ENCODE measurements at places on chromosomes 11 and 22.

DNA sequence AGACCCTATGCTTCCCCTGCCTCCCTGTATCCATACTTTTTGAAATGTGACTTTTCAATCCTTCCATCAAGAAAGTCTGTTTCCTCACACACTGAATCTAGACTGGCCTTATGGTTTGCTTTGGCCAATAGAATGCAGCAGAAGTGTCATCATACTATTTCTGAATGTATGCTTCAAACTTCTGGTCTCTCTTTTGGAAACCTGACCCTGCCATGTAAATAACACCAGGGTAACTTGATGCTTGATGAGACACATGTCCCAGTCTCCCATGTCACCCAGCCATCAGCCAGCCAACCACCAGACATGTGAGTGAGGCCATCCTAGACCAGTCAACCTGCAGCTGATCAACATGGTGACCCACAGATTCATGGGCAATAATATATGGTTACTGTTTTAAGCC, 29.7 kb upstream of the CAVIN3 start:
- DNase-seq, result no peak

DNA sequence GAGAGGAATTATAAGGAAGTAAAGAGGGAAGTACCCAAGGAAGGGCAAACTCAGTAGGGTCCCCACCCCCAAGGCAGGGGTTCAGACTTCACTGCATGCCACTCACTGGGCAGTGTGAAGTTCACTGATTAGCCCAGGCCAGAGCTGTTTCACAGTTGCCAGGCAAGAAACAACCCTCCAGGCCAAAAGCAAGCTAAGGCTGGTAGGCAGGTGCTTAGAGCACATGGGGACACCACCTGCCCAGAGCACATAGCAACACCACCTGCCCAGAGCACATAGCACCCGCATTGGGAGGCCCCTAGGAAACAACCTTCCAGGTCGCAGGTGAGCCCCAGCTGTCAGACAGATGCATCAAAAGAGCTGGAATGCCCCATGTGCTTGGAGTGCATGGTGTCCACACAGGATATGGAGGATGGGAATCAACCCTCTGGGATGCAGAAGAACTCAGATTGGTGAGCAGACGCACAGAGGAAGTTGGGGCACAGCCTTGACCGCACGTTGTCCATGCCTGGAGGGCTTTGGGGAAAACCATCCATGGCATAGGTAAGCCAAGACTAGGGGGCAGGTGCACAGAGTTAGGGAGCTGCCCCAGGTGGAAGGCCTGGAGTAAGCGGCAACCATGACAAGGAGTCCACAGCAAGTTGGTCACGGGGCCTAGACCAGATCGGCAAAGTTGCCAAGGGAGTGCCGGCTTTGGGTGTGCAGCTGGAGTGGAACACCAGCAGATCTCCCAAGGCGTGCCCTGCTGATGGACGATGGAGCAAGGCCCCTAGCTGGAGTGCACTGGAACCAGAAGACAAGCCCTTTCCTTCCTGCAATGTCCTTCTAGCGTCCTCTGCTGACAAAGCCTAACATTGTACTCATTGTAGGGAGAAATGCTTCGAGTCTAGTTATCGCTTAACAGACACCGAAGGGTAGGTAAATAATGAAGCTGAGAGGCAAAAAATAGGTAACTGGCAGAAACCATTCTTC, 7.8 kb upstream of the TMEM216 start:
- DNase-seq, result peak; percentile 30

DNA sequence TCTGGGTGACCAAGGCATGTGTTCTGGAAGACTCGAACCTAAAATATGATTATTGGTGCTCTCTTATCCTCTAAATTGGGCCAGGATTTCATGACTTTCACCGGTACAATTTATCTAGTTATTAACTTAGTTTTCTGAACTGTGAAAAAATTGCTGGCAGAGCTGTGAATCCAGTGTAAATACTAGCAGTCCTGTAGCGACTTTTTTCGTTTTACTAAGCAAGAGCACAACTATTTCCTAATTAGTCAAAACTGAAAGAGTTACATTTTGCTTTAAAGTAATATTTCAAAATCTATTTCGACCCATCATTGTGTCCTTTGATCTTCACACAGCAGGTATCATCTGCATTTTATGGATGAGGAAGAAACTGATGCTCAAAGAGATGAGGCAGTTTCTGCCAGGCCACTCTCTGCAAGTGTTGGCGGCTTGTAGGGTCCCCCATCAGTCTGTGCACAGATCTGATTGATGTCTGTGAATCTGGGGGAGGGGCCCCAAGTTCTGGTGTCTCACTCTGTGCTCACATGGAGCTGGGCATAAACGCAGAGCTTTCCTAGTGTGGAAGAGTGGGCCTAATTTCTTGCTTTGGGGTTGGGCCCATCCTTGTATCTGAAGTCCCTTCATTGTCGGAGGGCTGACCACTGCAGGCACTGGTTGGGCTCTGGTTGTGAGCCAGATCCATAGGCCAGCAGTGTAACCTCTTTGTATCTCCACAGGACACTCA, 1.4 kb upstream of the TRMT2A start:
- DNase-seq, result no peak

DNA sequence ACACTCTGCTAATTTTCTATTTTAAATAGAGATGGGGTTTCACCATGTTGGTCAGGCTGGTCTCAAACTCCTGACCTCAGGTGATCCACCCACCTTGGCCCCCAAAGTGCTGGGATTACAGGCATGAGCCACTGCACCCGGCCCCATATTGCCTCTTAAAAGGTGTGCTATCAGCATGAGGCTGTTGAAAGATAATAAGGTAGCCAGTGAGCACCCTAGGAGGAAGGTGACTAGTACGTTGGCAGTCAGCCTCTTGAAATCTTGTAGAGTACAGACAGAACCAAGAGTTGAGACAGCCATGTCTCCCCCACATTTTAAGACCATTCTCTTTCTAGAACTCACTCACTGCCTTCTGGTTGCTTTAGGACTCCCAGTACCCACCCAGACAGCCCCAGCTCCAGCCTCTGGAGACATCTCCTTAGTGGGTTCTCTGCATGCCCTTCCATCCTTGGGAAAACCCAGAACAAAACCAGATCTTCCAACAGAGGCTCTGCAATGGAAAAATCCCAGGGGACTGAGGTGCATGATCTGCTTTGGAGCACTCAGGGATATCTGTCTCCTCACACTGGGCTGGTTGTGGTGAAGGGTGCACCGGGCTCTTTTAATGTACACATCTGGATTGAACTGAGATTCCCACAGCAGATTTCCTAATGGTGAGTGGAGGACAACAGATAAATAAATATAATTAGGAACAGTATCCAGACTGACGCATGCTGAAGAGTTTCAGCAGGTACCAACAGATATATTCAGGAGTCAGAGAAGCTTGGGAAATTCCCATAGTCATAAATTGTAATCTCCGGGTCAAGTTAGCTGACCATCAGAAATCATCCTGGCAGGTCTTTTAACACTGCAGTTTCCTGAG, 49.4 kb downstream of the LRRC74B start:
- DNase-seq, result no peak

DNA sequence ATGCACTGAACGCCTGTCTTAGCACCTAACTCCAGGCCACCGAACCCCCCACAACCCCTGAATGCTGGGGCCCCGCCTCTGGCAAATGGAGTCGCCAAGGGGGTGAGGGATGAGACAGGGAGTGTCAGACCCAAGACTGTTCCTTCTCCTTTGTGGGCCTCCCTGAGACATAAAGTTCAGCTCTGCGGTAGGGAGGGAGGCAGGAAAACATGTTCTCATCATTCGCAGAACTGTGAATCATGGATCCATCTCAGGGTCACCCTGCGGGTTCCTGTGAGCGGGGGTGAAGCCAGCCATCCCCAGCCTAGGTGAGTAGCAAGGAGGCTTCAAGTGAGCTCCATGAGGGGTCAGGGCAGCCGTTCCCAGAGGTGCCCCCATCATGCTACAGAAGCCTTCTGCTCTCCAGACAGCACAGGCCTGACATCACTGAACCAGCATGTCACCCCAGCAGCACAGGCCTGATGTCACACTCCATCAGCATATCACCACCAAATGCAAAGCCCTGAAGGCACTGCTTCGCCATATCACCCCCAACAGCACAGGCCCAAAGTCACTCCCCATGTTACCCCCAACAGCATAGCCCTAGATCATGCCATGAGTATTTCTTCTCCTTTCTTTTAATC, 27.2 kb downstream of the TMPRSS6 start:
- no peak for DNase-seq

DNA sequence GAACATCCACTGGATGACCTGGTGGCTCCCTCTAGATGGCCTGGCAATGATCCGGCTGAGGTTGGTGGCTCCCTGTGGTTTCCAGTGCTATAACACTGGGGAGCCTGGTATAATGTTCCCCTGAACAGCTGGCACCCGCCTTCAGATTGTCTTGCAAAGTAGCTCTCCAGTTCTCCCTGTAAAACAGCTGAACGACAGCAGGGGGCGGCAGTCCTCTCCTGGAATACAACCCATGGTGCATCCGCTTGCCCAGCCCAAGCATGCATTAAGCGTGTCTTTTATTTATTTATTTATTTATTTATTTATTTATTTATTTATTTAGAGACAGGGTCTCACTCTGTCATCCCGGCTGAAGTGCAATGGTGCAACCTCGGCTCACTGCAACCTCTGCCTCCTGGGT, 258.9 kb downstream of the BUD13 start:
- DNase-seq, result no peak

GRCh38 chr22:35491908-35492380, 48.7 kb upstream of the RASD2 start:
- DNase-seq, result peak; percentile 64

- DNase-seq, result no peak
Measured at GRCh38 chr11:1888811-1889210, 2.9 kb downstream of the PRR33 start.

DNA sequence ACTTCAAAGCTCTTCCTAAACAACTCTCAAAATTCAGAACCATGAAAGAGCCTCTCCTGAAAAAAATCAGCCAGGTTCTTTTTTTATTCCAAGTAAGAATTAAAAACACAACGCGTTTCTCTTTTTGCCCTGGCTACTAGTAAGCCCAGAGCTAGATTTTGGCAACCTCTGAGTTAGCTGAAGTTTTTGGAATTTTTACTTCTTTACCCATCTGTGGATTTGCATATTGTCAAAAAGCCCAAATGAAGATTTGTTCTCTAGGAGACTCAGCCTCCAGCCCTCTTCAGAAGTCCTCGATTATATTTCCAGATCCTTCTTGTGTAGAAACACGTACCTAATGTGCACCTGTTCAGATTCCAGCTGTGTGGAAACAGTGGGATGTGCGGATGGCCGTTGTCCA, 517.9 kb downstream of the TBC1D22A start:
- DNase-seq, result no peak

DNA sequence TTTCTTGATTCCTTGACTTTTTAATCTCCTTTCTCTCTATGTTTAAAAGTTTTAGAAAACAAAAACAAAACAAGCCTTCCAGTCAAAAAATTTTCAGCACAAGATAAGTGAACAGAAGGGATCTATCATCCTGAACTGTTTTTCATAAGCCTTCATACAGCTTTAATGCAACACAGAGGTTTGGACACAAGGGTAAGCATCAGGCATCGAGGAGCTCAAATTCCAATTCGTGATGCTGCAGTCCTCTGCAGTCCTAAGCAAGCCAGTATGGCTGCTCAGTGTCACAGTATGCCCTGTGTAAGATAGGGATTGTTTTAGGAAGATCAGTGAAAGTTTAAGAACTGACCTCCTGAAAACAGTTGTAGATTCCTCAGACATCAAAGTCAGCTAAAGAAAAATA, 740.9 kb downstream of the NTM start:
- no peak for DNase-seq

- no peak for DNase-seq
Measured at GRCh38 chr22:27628891-27629631, 172.5 kb downstream of the MN1 start.

- no peak for DNase-seq
Measured at GRCh38 chr11:111574373-111575225, 27.6 kb upstream of the SIK2 start.

DNA sequence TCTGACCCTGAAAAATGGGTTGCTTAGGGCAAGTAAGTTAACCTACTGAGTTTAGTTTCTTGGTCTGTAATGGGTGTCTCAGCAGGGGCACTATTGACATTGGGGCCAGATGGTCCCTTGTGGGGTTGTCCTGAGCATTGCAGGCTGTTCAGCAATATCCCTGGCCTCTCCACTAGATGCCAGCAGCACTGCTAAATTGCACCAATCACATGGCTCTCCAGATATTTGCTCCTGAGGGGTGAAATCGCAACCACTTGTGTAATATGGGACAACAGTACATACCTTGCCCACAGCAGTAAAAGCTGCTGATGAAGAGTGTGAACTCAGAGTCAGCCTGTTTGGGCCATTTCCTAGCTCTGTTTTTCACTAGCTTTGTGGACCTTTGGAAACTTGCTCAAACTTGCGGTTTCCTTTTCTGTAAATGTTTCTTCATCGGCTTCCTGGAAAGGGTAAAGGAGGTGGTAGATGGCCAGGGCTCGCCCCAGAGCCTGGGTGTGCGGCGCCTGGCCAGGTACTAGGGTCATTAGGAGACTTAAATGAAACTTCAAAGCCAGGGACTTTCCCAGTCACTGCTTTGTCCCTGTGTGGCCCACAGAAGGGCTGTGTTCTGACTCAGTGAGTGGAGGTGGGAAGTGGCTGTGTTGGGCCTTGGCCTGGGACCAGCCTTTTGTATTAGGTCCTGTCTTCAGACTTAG, 13.0 kb downstream of the NCF4 start:
- DNase-seq, result peak; percentile 76

GRCh38 chr11:125416981-125417935, 78.8 kb downstream of the FEZ1 start:
- DNase-seq, result no peak

- peak; percentile 15 for DNase-seq
Measured at GRCh38 chr11:13183094-13183825, 94.3 kb upstream of the BMAL1 start.

GRCh38 chr22:41762980-41763779, 37.3 kb upstream of the CCDC134 start:
- DNase-seq, result peak; percentile 71

DNA sequence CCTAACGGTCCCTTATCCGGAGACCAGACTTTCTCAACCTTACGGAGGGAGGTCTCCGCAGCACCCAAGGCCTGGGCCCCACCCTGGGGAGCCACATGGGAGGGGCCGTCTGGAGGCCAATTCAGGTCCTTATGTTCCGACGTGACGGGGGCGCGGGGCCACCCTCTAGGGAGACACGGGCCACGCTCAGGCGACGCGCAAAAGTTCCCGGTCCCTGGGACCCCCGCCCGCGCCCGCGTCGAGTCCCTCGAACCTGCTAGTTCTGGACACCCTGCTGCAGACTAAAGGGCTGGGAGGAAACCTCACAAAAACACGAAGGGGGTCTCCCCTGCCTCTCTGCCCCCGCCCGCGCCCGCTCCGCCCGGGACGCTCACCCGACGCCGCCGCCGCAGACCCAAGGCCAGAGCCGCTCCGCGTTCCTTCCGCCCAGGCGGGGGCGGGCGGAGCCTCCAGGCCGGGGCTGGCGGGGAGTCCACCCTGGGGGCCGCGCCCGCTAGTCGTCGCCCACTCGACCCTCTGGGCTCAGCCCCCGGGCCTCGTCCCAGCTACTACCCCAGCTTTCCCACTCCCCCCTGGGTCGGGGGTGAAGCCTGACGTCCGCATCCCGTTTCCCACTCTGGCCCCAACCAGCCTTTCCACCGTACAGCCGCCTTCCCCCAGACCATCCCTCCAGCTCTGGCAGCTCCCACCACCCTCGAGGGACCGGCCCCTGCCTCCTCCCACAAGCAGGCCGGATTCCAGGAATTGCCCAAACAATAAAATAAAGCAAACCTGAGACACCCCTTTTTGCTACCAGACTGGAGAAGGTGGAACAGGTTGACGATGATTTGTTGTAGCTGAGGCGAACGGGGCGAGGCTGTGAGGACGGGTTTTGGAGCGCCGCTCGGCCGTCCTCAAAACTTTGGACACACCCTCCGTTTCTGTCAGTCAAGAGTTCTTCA, 2.7 kb downstream of the RNH1 start:
- DNase-seq, result no peak

GRCh38 chr11:61972112-61972671, 4.8 kb upstream of the FTH1 start:
- DNase-seq, result no peak

- DNase-seq, result no peak
Measured at GRCh38 chr22:45917146-45917545, 59.8 kb downstream of the WNT7B start.

All from HEK293T (cell line).